ENCODE measurements at places on chromosomes 5 and 9. TPM values are rescaled to one million over a fixed set of nuclear protein-coding genes. Genes with fewer than 3 reads are reported as not detected.

Gene CORO2A
- 1.8 TPM for total RNA-seq

Gene FYB1
- not detected for total RNA-seq

Gene PCDHGB2
- 0.24 TPM for total RNA-seq

Gene ITGA2
- 27.4 TPM for total RNA-seq

Gene MEGF10
- 0.80 TPM for total RNA-seq

Gene TRIM32
- 24.7 TPM for total RNA-seq

Gene AGPAT2
- 51.3 TPM for total RNA-seq

Gene INSL4
- total RNA-seq, result not detected
